ENCODE measurements at places on chromosomes 4 and X.

DNA sequence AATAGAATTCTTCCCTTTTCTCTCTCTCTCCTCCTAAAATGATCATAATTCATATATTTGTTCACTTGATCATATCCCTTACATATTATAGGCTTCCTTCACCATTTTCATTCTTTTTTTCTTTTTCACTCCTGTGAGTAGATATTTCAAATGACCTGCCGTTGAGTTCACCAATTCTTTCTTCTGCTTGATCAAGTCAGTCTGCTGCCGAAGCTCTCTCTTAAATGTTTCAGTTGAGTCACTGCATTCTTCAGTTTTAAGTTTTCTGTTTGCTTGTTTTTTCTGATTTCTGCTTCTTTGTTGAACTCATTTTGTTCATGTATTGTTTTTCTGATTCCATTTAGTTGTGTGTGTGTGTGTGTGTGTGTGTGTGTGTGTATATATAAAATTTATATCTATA, 354.3 kb downstream of the GPAT3 start:
- DNase-seq = no peak

GRCh38 chrX:150348365-150348764, 14.8 kb upstream of the MAMLD1 start:
- DNase-seq = no peak

DNA sequence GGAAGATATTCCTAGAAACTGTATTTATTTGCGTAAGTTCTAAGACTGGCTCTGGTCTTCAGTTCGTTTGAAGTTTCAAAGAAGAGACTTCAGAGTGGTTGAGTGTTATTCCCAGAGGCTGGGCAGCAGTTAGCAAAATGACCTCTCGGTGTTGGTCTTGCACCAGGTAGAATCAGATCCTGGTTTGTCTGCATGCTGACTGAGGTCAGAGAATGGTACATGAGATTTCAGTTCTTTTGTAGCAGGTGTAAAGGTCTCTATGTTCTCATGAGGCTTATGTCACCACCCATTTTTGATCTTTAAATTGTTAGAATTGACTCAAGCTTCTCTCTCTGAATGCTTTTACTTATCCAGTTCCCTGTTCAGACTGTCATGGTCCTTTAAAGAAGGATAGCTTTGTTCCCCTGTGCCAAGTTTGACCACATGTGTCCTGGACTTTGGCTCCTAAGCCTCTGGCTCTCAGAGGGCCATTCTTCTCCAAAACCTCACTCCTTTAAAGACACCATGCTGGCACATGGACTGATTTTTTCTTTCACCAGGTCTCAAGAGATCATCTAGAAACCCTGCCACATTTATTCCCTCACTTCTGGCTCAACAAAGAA, 355.8 kb upstream of the BOD1L1 start:
- DNase-seq = no peak

DNA sequence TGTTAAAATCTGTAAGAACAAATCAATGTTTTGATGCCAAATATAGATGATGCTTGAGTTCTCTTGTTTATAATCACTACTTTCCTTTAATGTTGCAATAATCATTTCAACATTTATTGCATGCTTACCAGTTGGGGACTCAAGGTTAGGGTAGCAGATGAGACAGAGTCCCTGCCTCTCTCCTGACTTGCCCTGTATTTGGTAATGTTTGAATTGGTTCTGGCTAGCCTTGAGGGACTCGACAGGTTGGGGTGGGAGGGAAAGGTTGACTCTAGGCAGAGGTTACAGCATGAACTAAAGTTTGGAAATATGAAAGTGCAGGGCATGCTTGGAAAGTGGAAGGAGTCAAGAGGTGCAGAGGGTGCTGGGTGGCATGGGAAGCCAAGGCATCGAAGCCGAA, 2.0 kb downstream of the SEC24B start:
- DNase-seq = no peak

DNA sequence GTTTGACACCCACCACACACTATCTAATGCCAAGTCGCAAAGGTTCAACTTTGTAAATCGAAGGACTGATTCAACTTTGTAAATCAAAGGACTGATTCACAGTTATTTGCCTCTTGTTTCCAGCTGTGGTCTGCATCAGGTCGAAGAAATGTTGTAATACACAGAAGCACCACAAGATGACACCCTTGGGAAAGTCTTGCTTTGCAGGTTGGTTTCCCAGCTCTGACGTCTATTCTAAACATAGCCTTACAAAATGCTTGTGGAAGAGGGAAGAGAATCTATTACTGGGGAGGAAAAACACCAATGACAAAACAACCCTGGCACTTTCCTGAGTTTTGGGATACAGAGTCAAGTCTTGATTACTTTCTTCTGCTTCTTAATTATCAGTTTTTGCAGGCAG, 35.3 kb downstream of the SUPT20HL1 start:
- DNase-seq = peak; percentile 77

- DNase-seq = no peak
These were observed 249.4 kb downstream of the NDST4 start for GRCh38 chr4:114864060-114864459.

- no peak for DNase-seq
These were observed 22.3 kb upstream of the THOC2 start for GRCh38 chrX:123755107-123755506.

- no peak for DNase-seq
These were observed 138.9 kb downstream of the LARP7 start for GRCh38 chr4:112775801-112776200.

GRCh38 chr4:173527103-173527891, 2.7 kb downstream of the HAND2 start:
- DNase-seq = no peak

DNA sequence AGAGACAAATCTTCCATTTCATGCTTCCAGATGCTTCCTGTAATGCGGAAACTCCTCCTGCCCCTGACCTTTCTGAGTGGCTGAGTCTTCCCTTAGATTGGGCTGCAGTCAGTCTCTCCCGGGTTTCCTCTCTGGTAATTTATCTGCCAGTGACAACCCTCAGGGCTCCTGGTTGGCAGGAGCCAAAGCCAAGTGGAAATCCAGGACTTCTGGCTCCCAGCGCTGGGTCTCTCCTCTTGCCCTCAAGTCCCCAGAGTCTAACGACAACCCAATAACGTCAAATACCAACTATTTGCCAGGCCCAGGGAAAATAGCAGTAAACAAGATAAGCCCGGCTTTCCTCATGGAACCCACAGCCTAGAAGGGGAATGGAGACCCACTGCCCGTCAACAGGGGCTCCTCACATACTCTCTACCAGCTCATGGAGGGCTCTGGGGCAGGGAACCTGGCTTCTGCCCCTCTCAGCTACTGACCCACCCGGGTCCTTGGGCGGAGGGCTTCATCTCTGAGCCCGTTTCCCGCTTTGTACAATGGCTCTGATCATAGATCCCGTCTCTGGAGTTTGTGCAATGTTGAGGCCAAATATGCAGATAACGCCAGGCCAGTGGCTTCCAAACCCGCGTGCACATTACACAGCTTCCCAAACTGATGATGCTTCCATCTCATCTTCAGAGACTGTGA, 1.1 kb upstream of the TBC1D14 start:
- DNase-seq = no peak

DNA sequence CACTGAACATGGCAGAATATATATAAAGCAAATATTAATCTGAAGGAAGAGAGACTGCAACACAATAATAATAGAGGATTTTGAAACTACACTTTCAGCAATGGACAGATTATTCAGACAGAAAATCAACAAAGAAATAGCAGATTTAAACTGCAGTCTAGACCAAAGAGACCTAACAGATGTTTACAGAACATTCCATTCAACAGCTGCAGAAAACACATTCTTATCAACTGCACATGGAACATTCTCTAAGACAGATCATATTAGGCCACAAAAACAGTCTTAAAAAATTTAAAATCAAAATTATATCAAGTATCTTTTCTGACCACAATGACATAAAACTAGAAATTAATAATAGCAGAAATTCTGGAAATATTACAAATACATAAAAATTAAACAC, 27.1 kb downstream of the CENPE start:
- DNase-seq = no peak

DNA sequence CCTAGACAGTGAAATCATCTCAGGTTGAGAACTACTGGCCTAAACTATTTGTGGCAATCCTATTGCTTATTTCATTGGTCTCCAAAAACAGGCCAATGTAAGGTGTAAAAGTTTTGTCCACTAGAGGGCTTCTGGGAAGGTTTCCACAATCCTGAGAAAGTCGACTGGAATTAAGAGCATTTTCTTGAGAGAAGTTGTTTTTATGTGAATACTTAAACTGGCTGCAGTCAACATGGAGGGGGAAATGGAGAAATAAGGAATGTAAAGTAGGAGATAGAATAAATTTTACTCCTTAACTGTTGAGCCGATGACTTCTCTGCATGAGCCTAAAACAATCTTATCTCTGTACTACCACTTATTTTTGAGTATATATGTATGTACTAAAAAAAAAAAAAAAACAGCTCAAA, 11.0 kb upstream of the EIF4E start:
- no peak for DNase-seq

GRCh38 chrX:116238093-116238492, 67.5 kb downstream of the AGTR2 start:
- no peak for DNase-seq
